ENCODE measurements at places on chromosomes 5 and 9.

DNA sequence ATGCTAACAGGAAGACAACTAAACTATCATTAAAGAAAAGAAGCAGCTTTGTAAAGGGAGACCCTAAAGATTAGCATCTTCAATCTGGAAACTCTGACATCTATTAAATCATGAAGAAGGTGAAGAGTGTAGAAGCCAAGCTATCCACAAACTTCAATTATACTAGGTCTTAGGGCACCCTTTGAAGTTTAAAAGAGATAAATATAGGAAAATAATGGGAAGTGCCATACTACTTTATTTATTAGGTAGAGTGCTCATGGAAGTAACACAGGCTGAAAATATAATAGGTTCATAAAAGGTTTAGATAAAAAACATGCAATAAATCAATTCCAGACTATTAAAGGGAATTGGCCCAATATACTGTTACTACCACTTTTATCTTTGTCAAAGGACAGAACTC lies 19.9 kb downstream of the CDH10 start:
- no peak for DNase-seq

- DNase-seq = no peak
Observed at GRCh38 chr9:122340161-122340560, 30.7 kb upstream of the PTGS1 start.

- DNase-seq = no peak
Observed at GRCh38 chr9:113570749-113571711, 107.5 kb downstream of the RGS3 start.

GRCh38 chr9:114516913-114517312 lies 11.6 kb upstream of the WHRN start:
- no peak for DNase-seq

- DNase-seq = no peak
Observed at GRCh38 chr5:74625742-74626241, 14.7 kb downstream of the ENC1 start.

DNA sequence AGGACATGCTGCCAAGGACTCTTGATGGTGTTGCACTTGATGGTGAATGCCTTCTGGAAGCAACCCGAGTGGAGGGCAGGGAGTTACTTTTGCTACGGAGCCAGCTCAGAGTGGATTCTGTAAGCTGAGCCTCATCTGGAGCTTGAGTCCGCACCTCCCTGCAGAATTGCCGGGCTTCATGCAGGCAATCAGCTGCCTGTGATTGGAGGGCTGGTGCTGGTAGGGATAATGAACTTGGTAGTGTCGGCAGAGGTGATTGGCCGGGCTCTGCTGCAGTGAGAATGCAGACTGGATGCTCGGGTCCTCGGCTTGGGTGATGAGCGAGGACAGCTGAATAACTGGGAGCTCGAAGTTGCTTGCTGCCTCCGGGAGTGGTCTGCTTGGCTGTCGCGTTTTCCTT lies 23.1 kb downstream of the SLC25A25 start:
- no peak for DNase-seq
